ENCODE measurements at places on chromosomes 4 and X.
A peak's percentile ranks its signal among the peaks of the same experiment; 100 is the strongest.

GRCh38 chr4:139617702-139618490 lies 47.7 kb upstream of the MGST2 start:
- no peak for DNase-seq

DNA sequence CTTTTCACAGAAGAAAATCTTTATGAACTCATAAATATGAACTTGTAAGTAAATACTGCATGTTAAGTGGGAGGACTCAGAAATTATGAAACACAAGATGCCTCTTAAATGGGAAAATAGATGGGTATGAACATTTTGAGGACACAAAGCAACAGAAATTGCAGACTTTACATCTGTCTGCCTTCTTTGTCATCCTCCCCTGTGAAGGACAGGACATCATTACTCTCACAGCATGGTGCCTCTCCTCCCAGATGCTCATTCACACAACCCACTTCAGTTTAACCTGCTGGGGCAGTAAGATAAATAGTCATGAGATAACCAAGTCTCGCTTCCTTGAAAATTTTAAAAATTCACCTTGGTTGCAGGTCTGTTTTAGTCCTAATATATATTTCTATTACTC lies 144.5 kb downstream of the APBB2 start:
- DNase-seq, result no peak

DNA sequence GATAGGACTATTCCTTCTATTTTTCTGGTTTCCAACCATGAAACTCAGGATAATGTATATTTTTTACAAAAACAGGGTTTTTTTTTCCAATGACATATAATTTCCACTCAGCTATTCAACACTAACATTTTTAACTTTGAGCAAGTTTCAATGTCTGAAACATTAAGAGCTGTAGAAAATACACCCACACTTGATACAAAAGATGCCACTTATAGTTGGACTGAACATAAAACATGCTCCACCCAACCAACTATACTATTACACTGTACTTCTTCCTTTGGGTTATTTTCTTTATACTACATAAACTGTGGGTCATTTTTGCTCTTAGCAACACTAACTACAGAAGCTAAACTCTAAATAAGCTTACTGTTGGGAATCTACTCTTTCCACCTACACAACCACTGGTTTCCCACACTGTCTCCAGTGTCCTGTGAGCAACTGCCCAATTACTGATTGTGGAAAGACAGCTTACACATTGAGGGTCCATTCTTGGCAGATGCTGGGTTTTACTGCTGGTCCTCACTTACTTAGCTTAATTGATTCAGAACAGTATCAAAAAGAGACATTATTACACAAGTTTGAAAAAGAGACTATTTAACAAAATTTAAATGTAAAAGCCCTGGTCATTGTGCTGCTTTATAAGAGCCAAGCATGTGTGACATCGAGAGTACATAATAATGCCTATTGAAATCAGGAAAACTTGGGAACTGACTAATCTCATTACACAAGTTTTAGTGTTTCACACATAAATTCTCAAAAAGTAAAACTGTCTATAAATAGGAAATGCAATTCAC lies 6.3 kb downstream of the AMMECR1 start:
- DNase-seq, result no peak

DNA sequence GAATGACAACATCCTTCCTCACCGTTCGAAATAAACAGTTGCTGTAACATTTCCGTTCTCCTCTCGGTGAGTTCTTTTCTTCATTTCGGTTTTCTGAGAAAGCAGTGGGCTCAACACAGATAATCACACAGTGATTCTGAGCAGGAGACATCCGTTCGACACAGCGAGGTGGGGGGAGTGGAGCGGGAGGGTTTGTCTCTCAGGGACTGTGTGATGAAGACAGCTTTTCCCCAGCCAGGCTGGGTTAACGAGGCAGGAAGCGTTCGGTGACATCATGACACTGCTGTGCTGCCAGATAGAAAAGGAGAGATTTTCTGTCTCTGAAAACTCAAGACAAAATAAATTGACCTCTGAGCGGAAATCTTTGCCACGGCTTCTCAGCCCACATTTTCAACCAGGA lies 119.3 kb downstream of the CRLF2 start:
- peak; percentile 86 for DNase-seq

DNA sequence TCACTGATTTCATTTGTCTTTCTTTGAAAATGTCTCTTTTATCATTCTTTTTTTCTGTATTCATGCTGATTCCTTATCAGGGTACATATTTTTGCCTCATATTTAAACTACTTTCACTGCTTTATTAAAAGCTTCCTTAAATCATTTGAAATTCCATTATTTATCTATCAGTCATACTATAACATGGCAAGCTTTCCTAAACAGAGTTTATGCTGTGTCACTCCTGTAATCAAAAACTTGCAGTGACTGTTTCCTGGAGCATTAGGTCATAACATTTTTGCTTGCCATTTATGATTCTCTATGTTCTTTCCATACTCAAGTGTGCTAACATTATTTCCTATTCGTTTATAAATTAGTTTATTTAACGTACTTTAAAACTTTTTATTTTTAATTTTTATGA lies 203.7 kb downstream of the BMPR1B start:
- no peak for DNase-seq

GRCh38 chrX:150683536-150684146 lies 9.6 kb upstream of the MTMR1 start:
- DNase-seq, result peak; percentile 53

DNA sequence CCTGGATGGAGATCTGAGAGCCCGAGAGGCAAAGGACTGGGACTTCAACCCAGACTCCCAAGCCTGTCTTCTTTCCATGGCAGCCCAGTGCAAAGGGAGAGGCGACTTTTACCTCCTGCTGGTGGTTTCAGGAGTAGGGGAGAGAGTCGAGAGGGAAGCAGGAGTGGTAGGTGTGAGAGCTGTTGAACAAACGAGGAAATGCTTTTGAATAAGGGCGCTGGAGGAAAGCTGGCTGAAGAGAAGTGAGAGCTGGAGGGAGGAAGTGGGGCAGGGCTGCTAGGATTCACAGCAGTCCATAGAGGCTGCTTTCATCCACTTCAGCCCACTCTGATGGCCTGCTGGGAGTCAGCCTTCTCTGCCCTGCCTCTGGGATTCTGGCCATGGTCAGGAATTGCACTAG lies 81.8 kb upstream of the EFNB1 start:
- DNase-seq, result no peak

GRCh38 chrX:101208152-101208905 lies 11.3 kb upstream of the DRP2 start:
- no peak for DNase-seq

DNA sequence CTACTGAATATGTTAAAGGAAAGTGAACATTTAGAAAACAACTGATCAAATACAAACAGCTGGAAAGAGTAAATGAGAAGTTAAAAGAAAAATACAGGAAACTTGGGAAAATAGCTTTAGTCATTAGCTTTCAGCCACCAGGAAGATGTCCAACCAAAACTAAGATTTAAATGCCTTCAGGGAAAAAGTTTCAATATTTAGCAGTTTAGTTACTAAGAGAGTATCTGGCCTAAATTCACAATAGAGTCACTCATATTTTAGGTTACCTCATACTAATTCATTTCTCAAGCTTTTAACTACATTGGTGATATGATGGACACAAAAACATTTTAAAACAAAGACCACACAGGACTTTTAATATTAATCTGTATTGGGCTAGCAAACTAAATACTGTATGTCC lies 13.1 kb upstream of the KLHL13 start:
- no peak for DNase-seq

DNA sequence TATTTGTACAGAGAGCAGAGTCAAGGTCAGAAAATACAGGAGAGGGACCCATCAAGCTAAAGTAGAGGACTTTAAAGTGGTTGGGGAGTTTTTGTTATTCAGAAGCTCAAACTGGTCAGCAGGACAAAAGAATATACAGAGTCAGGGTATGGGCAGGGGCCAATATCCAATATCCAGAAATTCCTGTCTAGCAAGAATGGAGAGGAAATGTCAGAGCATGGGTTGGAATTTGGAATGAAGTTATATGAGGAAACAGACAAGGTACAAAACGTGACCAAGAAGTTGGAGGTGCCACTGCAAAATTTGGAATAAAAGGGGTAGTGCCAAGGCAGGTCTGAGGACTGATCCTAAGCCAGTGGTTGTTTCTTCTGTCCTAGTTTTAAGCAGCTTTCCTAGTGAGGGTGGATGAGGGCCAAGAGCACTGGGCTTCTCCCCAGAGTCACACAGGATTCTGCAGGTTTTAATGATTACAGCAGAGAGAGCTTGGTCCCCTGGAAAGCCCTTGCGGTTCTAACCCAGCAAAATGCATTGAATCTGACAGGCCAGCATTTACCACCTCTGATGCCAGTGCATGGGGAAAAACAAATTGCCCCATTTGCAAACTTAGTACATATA lies 304.7 kb upstream of the FTHL17 start:
- DNase-seq, result no peak

DNA sequence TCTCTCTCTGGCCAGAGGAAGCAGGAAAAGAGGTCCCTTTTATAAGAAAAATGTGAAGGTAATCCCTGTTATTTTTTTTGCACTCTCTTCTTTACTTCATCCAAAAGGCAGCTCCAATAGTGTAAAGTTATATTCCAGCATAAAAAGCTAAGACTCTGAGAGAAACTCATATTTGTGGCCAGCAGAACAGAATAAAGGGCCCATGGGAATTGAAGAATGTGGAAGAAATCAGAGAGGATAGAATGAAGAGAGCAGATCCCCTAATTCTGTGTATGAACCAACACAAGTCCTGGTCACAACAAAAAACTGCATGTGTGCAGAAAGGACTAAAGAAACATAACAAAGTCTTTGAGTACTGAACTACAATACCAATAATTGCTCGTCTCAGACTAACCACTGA lies 22.3 kb downstream of the RPS6KA6 start:
- no peak for DNase-seq

- DNase-seq, result no peak
Observed at GRCh38 chrX:109643687-109644086, 18.7 kb upstream of the KCNE5 start.

- DNase-seq, result no peak
Observed at GRCh38 chr4:47733302-47734175, 104.3 kb downstream of the CORIN start.

DNA sequence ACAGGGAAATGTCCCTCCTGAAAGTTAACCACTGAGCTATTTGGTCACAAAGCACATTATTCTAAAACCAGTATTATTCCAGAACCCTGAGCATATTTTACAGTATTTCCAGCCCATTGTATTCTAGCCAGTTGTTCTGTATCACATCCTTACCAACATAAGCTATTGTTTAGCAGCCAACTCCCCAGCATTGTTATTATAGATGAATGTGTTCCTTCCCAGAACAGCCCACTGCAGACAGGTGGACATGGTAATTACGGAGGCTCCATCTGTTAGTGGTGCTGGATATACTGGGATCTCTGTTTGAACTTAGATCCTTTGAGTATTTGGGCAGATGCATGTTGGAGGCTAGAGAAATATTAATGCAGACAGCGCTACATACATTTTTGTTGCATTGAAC lies 126.1 kb downstream of the MGST2 start:
- DNase-seq, result no peak

GRCh38 chr4:182866746-182867145 lies 50.4 kb downstream of the DCTD start:
- DNase-seq, result no peak

DNA sequence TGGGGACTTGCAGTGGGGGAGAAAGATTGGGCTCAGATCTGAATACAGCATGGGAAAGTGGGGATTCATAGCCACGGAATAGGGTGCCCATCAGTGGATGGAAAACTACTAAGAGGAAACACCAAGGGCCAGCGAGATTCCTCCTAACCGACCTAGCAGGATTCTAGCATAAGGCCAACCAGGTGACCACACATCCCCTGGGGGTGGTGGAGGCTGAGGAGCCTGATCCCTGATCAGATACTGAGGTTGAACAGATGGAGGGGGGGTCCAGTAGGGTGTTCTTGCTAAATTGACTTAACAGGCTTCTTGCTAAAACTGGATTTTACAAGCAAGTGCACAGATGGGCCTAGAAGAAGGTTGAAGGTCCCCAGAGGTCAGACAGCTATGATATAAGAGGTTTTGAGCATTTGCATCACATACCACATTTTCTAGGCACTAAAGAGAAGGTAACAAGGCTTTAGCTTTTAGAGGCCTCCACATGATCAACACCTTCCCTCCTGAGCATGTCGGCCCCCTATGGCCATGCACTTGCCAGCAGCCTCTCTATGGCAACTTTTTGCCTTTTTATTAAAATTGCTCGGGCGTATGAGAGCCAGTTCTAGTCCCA lies 69.1 kb upstream of the PUDP start:
- no peak for DNase-seq

GRCh38 chr4:78667325-78667724 lies 108.8 kb upstream of the BMP2K start:
- no peak for DNase-seq

GRCh38 chrX:72694170-72694569 lies 19.9 kb downstream of the PHKA1 start:
- DNase-seq, result no peak

DNA sequence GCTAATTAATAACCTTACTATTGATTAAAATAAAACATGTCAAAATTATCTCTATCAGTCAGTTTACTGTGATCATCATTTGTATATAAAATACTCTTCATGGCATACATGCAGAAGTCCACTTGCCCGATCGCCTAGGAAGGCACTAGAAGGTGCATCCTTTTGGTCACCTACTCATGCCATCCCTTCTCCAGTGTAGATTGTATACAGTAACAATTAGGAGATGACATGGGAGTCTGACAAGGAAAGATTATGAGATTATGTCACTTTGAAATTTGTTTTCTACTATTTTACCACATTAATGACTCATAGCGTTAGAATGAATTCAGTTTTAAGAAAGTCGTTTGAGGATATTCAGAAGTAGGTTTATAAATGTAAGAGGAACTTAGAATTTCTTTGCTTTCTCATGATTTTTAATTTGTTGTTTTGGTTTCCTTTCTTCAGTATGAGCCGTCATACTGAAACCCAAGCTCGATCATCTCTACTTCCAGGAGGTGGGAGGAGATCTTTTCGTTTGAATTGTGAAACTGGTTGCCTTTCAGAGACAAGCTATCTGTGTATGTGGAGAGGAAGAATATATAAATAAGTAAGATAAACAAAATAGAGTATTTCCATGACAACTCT lies 51.1 kb upstream of the UNC5C start:
- DNase-seq, result no peak

- no peak for DNase-seq
Observed at GRCh38 chr4:40086421-40086820, 29.8 kb downstream of the N4BP2 start.

- DNase-seq, result no peak
Observed at GRCh38 chr4:38117591-38117990, 157.4 kb downstream of the PTTG2 start.

GRCh38 chr4:8366601-8367000 lies 73.9 kb downstream of the ACOX3 start:
- DNase-seq, result no peak

DNA sequence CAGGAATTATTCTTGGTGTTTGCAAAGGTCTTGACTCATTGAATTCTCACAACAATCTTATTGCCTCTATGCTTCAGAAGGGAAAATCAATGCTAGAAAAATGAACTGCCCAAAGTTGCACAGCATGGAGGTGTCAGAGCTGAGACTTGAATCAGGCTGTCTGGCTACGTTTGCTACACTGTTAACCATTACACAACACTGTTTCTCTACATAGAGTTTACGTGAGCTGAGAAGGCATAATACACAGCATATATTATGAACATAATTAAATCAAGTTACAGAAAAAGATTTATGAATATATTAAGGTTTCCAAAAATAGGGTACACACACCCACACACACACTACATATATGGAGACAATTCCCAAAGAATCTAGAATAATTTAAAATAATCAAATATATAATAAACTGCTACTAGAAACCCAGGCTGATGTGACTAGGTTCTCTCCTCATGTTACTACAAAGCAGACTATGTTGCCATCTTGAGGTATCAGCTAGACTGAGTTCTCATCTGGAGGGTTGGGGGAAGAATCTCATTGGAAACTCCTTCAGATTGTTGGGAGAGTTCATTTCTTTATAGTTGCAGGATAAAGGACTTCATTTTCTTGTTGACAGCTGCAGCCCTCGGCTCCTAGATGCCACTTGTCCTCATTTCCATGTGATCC lies 1270.5 kb downstream of the ARAP2 start:
- DNase-seq, result no peak
